ENCODE measurements at places on chromosomes 1 and 21. TPM values are rescaled to one million over a fixed set of nuclear protein-coding genes. Genes with fewer than 3 reads are reported as not detected.

- DNase-seq, result no peak
These were observed 38.6 kb downstream of the MRAP start for GRCh38 chr21:32337206-32337605.

DNA sequence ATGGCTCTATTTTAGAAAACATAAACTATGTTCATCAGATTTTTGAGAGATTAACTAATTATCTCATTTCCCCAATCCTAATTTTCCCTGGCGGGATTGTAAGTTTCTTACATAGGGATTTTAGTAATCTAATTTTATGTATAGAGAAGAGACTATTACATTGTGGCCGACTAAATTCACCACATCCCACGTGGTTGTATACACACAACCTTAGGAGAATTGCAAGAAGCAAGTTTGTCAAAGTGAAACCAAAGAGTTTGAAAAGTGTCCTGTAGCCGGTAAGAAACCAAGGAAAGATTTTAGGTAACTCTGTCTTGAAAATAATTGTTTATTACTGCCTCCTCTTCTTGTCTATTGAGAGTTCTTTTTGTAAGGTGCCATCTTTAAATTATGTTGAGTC is 550.6 kb downstream of the LTN1 start:
- no peak for DNase-seq

GRCh38 chr21:41763996-41764395 is 2.9 kb downstream of the RIPK4 start:
- no peak for DNase-seq

The KPRP gene
- total RNA-seq, result not detected

DNA sequence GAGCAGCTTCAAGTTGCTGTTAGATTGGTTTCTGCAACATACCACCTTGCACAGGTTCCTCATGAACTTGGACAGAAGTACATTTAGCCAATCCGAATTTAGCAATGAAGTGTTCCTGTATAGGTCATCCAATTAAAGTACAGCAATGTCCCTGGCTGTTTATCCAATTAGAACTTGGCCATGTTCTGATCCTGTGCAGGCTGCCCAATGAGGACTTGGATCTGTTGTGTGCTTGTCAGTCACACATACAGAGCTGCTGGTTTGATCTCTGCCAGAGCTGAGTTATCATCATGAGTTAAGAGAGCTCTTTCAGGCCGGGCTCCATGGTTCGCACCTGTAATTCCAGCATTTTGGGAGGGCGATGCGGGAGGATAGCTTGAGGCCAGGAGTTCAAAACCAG is 22.0 kb upstream of the IFNLR1 start:
- DNase-seq, result no peak

DNA sequence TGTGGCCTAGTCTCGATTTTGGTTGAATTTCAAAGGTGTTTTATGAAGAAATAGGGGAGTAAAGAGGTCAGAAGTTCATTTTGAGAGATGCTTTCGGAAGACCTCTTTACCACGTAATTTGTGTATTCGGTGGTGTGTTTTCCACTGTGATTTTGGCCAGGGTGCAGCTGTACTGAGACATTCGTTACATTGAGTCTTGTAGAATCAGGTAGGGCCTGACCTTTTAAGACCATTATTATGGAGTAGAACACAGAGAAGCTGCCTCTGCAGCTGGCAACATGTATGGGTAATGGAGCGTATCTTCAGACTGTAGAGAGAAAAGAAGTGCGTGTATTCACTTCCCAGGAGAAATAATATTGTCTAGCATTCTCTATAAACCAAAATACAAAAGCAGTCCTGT is 326.5 kb downstream of the PDE4B start:
- DNase-seq, result no peak

The PCNX2 gene
- 9.8 TPM for total RNA-seq

The INAVA gene
- total RNA-seq, result 172 TPM

The SYPL2 gene
- total RNA-seq, result 0.15 TPM

GRCh38 chr1:212178851-212179250 is 106.4 kb upstream of the PPP2R5A start:
- no peak for DNase-seq

DNA sequence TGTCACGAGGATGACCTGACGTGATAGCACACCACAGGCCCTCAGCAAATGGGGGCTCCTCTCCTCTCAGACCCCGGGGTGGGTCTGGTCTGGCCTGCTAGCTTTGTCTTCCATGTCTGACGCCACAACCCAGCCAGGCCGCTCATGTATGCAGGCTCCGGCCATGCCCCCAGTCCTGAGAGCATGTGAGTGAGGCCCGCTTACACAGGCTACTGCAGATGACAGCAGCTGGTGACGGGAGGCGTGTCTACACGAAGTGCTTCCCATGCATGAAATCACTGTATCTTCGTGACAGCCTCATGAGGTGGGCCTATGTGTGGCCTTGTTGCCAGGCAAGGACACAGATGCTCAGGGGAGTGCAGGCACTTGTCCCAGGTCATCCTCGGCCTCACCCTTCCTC is 16.4 kb downstream of the WNT4 start:
- DNase-seq, result no peak

The SERINC2 gene
- total RNA-seq, result 274 TPM

The SSR2 gene
- 180 TPM for total RNA-seq

GRCh38 chr21:36214561-36214960 is 57.9 kb downstream of the DOP1B start:
- no peak for DNase-seq

DNA sequence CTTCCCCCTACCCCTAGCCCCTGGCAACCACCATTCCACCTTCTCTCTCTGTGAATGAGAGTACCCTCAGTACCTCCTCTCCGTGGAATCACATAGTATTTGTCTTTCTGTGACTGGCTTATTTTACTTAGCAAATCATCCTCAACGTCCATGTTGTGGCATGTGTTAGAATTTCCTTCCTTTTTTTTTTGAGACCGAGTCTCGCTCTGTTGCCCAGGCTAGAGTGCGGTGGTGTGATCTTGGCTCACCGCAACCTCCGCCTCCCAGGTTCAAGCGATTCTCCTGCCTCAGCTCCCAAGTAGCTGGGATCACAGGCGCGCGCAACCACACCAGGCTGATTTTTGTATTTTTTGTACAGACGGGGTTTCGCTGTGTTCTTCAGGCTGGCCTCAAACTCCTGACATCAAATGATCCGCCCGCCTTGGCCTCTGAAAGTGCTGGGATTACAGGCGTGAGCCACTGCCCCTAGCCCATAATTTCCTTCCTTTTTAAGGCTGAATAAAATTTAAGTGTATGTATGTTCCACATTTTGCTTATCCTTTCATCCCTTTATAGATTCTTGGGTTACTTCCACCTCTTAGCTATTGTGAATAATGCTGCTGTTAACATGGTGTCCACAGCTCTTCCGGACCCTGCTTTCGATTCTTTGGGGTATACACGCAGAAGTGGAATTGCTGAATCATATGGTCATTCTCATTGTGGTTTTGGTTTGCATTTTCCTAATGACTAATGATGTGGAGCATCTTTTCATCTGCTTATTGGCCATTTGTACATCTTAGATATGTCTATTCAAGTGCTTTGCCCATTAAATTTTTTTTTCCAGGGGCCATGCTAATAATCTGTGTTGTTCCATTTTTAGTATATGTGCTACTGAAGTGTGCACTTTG is 32.3 kb downstream of the ERRFI1 start:
- DNase-seq, result no peak

DNA sequence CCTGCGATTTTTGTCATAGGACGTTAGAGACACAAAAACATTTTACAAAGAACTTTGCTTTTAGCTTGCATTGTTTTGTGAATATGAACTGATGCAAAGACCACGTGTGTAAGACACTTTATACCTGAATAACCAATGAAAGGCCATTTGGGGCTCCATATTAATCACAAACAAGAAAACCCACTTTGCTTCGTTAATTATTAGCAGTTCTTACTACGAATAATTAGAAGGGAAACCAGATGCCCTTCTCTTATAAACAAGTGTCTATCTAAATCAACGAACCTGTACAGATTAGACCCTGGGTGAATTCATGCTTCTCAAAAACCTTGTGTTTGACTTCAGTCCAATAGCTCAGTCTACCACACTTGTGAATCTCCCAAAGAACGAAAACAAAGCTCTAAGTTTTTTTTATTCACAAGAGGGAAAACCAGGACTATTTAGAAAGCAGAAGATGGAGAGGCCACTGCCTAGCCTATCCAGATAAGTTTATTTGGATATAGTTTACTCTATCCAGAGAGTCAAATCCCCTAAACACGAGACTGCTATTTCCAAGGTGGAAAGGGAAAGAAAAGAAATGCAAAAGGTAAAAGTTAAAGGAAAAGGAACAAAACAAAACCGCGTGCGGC is 897 bp downstream of the CYYR1 start:
- DNase-seq, result no peak

DNA sequence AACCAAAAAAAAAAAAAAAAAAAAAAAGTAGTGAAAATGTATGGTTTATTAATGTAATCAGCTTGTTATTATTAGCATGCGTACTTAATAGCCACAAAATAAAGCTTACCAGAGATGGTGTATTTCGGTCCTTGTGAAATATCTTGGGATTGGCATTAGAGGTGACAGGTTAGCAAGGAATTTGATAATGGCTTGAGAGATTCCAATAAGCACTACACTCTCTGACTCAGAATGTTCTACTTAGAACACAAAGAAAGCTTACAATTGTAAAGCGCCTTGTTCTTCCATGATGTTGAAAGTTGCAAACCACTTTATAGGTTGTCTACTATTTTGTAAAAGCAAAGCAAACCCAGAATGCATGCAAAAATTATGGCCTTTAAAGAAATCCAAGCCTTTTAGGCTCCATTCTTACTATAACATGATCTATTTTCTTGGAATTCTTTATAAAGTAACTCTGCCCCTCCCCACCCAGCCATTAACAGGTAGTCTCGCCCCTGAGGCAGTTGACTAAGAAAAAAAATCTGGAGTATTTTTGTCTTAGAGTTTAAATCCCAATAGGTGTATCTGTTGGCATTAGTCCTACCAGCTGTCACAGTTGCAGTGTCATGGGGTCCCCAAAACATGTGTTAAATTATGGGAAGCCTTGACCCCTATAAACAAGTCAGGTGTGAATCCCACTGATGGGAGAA is 129.2 kb downstream of the DHRS3 start:
- DNase-seq, result no peak

- DNase-seq, result no peak
These were observed 84.7 kb downstream of the PKN2 start for GRCh38 chr1:88768816-88769215.

DNA sequence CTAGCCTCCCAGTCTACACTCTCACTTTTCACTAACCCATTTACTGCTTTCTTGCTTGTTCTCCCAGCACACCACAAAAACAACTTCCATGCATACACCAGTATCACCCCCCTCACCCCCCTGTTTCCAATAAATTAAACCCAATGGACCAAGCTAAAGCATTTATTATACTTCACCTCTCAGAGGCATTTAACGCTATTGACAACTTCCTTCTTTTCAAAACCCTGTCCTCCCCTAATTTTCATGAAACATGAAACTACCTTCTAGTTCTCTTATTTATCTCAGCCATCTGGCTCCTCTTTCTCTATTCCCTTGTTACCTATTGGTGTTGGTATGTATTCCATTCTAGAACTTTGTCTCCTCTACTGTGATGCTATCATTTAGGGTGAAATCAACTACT is 32.3 kb downstream of the PTPRC start:
- DNase-seq, result no peak

- DNase-seq, result no peak
These were observed 5.5 kb downstream of the AMPD2 start for GRCh38 chr1:109625176-109625575.

GRCh38 chr1:168373869-168374268 is 93.2 kb downstream of the TBX19 start:
- DNase-seq, result no peak

DNA sequence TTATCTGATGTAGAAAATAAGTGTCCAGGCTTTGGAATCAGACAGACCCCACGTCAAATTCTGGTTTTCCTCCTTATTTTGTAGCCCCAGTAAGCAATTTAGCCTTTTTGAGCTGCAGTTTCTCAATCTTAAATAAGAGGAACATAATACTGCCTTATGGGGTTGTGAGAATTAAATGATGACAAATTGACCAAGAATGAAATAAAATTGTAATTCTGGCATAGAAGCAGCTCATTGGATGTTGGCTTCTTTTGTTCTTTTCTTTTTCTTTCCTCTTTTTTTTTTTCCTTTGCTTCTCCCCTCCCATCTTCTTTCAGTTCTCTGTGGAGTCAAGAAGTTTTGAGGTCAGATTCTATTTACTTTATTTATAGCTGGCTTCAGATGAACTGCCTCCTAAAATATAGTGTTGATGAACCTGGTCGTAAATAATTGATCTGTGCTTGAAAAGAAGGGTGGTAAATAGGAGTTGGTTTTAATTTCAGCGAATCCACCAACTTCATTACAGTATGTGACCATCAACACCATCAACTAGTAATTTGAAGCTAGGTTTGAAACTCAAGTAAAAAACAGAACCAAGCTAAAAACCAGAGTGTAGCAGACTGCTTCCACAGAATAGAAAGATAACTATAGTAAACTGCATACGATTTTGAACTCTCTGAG is 81.1 kb downstream of the CACHD1 start:
- no peak for DNase-seq

DNA sequence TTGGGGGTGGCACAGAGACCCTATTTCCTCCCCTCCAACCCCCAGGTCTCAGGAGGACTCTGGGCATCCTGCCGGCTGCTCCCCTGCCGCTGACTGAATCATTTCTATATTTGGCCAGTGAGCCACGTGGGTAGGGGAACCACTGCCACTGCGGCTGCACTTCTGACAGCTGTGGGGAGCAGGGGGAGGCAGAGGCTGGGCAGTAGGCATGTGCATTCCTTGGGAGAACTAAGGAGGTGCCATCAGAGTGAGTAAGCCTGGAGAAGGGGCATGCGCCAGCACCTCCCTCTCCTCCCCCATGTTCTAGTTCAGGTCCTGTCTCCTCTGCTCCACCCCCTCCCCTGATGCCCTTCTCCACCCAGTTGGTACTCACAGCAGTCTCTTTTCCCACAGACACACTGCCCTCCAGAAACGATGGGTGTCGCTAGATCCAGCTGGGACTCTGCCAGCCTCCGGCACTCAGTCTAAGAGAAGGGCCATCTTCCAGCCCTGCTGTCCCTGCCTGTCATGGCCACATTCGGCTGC is 12.0 kb downstream of the PPFIA4 start:
- no peak for DNase-seq

The AIRE gene
- total RNA-seq, result 0.20 TPM

DNA sequence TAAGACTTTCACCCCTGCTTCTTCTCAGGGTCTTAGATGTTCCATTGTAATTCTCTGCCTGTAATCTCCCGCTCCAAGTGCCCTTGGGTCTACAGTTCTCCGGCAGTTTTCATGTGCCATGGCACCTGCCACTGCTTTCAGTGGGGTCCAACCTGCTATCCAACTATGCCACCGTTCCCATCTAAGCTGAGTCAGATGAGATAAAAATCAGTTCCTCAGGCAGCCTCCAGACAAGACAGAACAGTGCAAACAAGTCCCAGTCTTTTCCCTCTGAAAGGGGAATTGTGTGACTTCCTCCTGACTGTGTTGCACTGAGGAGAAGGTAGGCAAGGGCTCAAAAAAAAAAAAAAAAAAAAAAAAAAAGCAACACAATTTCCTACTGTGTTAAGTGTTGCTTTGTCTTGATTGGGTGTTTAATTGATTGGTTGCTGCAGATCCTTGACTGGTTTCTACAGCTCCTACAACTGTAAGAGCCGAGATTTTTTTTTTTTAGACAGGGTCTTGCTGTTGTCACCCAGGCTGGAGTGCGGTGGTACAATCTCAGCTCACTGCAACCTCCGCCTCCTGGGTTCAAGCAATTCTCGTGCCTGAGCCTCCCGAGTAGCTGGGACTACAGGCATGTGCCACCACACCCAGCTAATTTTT is 50.7 kb downstream of the EBNA1BP2 start:
- DNase-seq, result no peak

- DNase-seq, result no peak
These were observed 72.2 kb downstream of the PHTF1 start for GRCh38 chr1:113686891-113687618.
